ENCODE measurements at places on chromosomes 1 and 21.

DNA sequence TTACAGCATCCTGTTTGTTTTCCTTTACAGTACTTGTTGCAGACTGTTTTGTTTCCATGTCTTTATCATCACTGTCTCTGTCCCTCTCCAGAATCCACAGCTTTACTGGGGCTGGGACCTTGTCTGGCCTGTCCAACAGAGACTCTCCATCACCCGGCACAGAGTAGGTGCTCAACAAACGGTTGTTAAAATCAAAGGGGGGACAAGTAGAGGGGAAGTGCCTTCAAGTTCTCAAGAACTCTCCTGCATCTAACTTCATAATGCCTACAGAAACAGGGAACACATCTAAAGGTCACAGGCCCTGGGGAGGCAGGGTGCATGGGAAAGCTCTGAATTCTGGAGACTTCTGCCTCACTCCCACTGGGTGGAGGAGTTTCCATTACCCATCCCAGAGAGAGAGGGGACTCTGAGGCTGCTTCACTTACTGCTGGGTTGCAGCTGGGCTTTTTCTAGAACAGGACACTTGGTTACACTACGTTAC lies 2.3 kb upstream of the ECE1 start:
- no peak for DNase-seq

DNA sequence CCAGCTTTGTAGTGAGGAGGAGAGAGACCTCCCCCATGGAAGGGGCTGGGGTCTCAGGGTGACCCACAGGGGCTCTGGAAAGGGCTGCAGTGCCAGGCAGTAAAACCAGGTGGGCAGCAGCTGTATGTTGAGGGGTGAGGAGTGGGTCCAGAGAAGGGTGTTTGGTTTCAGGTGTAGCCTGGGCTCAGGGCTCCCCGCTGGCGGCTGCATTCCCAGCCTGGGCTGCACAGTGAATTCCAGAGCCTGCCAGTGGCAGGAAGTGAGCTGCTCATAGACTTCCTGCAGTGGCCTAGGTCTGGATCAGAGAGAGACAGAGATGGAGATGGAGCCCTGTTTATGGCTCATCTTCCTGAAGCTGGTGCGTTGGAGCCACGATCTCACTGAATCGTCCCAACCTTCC lies 356.4 kb downstream of the PTPRU start:
- no peak for DNase-seq

DNA sequence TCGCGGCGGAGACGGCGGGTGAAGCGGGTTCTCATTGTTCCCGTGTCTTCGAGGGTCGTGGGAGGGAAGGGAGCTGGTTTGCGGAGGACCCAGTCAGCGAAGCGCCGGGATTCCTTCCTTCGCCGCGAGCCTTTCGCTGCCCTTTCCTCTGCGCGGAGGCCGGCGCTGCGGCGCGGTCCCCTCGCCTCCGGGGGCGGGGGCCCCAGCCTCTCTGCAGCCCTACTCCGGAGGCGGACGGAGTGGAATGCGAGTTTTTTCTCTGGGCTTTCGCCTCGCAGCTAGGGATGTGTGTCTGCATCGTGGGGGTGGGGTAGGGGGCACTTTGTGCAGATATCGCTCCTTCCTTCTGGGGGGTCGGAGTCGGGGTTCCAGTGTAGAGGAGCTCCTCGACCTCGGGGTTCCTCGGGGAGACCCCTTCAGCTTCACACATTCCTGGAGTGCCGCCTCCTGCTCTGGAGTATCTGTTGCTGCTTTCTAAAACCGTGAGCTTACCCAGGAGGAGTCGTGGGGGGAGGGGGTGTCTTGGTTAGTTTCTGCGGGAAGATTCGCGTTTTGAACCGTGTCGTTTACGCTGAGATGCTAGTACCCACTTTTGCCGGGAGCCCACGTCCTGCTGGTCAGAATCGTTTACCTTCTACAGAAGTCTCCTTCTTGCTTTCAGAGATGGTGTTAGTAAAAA lies 595 bp downstream of the RNF2 start:
- DNase-seq = peak; percentile 9

DNA sequence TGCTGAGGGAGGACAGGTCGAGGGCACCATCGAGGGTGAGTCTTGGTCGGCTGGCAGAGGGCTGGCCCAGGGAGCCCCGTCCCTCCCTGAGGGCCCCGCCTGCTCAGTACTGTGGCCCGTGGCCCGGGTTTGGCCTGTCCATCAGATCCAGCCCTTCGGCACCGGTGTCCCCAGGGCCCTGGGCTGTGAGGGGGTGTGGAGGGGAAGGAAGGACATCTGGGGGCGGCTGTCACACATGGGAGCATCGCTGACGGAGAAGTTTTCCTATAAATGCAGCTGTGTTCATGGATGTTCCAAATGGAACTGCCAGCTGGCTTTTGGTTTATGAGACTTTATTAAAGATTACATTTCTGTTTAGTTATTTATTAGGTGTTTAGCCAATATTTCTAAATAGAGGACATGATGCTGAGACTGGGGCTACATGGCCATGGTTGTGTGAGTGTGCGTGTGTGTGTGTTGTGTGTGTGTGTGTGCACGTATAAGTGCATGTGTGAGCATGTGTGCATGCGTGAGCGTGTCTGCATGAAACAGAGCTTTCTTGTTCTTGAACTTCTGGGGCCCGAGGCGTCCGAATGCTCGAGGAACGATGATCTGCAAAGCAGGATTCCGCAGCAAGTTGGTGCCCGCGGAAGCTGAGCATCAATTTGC lies 54.3 kb downstream of the SLX9 start:
- no peak for DNase-seq

DNA sequence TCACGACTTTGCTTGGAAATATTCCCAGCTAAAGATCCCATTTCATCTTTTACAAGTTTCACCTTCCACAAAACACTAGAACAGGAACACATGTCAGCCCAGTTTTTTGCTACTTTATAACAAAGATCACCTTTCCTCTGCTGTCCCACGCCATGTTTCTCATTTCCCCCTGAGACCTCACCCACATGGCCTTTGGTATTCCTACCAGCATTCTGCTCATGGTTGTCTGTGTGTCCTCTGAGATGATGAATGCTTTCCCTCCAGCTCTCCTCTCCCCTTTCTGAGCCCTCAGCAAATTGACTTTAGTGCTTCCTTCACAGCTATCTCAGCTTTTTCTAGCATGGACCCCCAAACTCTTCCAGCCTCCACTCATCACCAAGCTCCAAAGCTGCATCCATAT lies 32.3 kb upstream of the ABCG1 start:
- DNase-seq = no peak

- DNase-seq = no peak
Observed at GRCh38 chr1:12541274-12542137, 76.5 kb downstream of the DHRS3 start.

DNA sequence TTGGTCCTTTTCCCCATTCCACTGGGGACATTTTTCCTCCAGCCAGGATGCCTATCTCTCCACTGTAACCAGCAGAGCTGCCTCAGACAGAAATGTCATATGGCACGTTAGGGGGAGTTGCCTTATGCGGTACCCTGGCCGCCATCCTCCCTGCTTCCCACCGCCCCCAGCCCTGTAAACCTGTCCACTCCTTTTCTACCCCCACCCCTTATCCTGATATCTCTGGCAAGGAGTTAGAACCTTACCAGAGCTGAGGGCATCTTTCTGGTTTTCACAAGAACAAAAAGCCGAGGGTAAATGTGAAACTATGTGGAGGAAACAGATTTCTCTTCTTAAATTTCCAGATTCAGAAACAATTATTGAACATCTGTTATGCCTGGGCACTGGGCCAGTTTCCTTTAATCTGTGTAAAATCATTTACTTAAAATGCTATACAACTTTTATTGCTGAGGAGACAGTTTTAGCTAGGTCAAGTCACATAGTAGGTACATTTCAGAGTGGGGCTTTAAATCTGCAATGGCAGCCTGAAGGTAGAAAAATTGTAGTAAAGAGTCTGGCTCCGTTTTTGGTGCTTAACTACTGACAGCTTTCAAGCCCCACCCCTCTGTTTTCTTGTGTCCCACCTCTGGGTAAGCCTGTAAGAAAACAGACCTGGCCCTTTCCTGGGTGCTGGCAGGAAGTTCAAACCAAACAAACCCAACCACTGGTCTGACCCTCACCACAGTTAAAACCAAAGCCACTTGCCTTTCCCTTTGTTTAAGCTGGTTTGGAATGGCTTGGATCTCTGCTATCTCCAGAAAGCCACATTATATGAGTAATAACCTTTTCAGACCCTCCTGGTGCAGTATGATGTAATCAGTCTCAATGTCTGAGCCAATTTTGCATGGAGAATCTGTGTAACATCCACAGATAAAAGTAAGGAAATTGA lies 319.0 kb downstream of the HHAT start:
- no peak for DNase-seq
